ENCODE measurements at places on chromosomes 6 and 20.

DNA sequence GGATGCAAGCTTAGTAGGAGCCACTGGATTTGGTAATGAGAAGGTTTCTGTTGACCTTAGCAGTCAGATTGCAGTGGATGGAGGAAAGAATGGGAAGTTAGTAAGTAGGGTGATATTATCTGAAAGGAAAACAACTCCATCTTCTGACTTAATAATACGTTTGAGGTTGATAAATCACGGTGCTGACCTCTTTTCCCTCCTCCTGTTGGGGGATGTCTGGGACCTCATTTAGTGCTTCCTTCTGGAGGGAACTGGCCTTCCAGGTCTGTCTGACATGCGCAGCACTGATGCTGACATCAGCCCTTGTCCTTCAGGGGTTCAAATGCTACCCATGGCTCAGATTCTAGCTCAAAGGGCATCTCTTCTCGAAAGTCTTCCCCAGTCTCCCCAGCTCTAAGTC is 48.2 kb upstream of the AKAP12 start:
- no peak for DNase-seq

- no peak for DNase-seq
Observed at GRCh38 chr6:38166411-38167240, 347.1 kb downstream of the ZFAND3 start.

GRCh38 chr20:57522380-57523140 is 2.4 kb downstream of the CTCFL start:
- no peak for DNase-seq

- DNase-seq: no peak
Observed at GRCh38 chr20:42502591-42502990, 687.1 kb downstream of the PTPRT start.

DNA sequence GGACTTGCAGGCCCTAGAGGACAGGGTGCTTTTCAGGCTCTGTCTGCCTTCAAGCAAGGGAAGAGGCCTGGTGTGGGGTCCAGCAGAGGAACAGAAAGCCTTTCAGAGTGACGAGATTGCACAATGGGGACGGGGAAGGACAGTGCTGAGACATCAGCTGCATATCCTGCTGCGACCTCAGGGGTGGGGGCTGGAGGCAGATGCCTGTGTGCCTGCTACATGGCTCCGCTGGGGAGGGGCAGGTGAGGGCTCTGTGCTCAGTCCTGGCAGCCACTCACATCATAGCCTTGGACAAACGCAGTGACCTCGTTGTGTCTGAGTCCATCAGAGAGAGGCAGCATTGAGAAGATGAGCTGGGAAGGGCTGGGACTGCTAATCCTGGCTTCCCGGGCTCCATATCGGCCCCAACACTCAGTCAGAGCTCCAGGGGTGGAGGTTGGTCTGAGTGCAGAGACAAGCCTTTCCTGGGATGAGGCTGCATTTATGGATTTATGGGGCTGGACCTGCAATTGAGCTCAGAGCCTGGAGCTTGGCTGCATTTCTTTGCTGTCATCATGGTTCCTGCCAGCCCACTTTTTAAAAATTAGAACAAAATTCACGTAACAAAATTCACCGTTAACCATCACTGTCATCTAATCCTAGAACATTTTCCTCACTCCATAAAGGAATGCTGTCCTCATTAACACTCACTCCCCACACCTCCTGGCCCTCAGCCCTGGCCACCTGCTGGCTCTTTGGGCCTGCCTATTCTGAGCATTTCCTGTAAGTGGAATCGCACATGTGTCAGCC is 196.9 kb upstream of the SLC24A3 start:
- DNase-seq: no peak

GRCh38 chr6:89494131-89494793 is 61.3 kb downstream of the ANKRD6 start:
- no peak for DNase-seq

GRCh38 chr6:139627091-139627490 is 252.6 kb upstream of the CITED2 start:
- no peak for DNase-seq

GRCh38 chr6:3303795-3304411 is 45.2 kb downstream of the PSMG4 start:
- no peak for DNase-seq

- no peak for DNase-seq
Observed at GRCh38 chr6:155782320-155782731, 326.7 kb upstream of the NOX3 start.

GRCh38 chr6:127833336-127833735 is 67.5 kb downstream of the THEMIS start:
- DNase-seq: no peak

GRCh38 chr6:129134535-129134934 is 251.6 kb downstream of the LAMA2 start:
- no peak for DNase-seq

DNA sequence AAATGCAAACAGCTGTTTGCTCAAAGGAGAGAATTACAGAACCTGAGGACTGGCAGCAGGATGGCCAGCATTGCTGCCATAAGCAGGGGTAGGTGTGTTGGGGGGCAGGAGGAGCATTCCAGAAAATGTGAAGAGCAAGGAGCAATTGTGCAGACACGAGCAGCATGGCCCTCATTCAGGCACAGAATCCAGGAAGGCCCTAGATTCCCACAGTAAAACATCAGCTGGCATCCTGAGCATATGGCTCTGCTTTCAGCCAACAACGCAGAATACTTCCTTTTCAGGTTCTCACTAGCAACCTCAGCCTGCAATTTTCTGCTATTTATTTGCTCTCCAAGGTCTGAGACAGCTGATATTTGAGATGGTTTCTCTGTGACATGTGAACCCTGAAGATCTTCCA is 243.4 kb upstream of the POU3F2 start:
- DNase-seq: no peak

DNA sequence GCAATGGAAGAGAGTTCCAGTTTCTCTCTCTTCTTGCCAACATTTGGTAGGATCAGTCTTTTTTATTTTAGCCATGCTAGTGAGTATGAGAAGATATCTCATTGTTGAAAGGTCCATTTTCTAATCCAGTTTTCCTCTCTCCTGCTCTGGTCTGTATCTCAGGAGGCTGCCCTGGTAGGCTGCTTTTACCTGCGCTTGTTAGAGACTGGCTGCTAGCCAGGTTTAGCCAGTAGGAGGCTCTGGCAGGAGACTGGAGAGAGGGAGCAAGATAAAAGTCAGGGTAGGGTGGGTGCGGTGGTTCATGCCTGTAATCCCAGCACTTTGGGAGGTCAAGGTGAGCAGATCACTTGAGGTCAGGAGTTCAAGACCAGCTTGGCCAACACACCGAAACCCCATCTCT is 68.6 kb upstream of the FOXP4 start:
- DNase-seq: no peak

- DNase-seq: no peak
Observed at GRCh38 chr20:35122756-35123405, 24.3 kb downstream of the EDEM2 start.

DNA sequence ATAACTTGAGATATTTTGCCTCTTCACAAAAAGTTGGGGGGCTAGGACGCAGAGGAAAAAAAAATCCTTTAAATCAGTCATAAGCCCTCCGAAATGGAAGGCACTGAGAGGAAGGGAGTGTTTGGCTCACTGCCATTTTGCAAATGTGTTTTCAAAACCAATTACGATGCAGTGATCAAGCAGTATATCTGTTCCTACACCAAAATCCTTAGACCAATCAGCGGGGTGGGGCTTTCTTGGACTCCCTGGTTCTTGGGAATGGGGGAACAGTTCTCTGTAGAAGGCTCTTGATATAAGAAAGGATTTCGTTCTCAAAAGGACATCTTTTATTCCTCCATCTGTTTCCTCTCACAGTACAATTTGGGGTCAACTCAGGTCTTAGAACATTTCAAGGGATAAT is 478.6 kb upstream of the JARID2 start:
- no peak for DNase-seq

DNA sequence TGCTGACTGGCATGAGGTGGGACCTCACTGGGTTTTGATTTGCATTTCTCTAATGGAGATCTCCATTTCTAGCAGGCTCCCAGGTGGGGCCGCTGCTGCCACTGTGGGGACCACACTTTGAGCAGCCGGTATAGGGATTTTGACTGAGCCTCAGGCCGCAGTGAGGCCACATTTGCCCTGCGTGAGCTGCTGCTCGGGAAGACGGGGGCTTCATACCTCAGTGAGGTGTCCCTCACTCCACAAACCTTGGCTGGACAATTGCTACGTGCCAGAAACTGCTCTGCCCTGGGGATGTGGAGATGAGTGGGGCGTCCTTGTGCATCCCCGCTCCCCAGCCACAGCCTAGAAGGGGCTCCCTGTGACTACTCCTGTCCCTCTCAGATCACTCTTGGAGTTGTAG is 134.3 kb downstream of the ANKRD60 start:
- no peak for DNase-seq

DNA sequence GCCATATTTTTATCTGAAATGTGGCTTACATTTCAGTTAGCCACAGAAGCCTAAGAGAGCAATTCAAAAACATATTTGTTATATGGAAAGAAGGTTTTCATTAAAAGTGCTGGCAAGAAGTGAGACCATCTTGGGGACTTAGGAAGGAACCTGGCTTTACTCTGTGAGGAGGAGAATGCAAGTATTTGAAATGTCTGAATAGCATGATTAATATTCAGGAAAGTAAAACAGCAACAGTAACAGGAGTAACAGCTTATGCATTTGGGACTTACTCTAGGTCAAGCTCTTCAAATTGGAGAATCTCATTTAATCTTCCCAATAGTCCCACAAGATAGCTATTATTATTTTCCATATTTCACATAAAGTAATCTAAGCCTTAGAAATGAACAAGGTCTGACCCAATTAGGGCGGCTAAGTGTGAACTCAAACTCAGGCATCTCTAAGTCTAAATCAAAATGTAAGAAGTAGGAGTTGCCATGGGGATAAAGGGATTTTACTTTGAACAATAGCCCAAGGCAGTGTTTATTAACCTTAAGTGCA is 816.5 kb downstream of the BCKDHB start:
- DNase-seq: no peak

DNA sequence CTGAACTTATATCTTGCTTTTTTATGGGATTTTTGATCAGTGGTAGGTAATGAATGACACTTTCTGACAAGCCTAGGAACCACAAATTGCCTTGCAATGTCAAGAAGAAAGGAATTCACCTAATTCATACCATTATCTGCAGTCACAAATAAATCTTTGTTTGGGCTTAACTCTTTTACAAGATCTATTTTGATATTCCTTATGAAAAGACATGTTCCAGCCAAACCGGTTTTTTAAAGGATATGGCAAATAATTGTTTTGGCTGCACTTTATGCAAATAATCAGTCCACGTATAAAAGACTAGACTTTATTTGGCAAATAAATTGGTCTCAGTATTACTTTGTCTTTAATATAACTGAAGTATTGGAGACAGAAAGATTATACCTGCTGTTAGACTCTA is 771.7 kb upstream of the ADGRB3 start:
- no peak for DNase-seq

- no peak for DNase-seq
Observed at GRCh38 chr6:135229996-135230395, 48.9 kb downstream of the MYB start.

- no peak for DNase-seq
Observed at GRCh38 chr6:20411544-20411943, 9.9 kb downstream of the E2F3 start.

DNA sequence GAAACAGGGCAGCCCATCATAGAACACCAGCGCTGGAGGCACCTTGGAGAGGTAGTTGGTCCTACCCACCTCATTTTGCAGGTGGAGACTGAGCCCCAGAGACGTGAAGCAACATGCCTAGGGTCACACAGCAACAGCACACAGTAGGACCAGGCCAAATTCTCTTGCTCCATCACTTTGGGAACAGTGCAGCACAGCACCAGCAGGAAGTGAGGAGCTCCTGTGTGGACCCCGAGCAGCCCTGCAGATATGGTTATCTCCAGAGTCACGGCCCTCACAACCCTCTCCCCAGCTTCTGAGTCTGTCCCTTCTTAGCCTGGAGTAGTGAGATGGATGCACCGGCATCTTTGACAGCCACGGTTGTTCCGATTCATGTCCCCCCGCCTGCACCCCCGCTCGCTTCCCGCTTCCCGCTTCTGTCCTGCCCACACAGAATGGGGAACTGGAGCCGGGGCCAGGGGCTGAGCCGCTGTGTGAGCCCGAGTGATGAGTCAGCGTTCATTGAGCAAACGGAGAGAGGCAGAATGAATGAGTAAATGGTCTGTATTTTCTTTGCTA is 72.6 kb upstream of the DUSP22 start:
- no peak for DNase-seq

DNA sequence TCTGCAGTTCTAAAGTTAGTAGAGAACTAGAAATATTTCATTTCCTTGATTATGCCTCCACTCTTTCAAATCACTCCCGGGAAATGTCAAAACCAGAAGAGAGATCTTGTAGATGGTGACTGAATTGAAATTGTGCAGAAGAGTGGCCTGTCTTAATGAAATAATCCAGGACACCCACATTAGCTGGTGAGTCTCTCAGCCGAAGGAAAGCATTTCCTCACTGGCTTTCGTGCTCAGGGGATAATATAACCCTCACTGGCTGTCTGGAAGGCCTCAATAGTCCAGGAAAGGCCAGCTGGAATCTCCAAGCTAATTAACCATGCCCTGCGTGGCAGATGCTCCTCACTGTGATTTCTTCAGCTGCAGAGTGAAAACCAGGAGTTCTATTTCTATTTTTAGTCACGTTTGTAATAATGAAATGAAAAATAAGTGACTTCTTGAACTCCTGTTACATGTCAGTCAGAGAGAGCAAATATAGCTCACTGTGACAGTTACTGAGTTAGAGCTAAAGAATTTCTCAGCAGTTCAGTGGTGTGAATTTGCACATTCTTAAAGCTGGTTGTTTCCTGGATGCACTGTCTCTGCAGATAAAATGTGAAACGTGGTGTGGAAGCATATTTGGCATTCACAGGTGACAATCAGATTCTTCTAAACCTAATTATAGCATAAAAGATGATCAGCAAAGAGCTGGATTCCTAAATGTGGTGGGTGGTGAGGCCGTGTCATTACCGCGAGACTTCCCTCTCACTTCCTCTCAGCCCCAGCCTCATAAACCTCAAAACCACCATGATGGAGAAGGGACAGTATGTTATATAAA is 211.7 kb downstream of the LMBRD1 start:
- no peak for DNase-seq

- no peak for DNase-seq
Observed at GRCh38 chr6:159829526-159829925, 29.4 kb downstream of the PNLDC1 start.

DNA sequence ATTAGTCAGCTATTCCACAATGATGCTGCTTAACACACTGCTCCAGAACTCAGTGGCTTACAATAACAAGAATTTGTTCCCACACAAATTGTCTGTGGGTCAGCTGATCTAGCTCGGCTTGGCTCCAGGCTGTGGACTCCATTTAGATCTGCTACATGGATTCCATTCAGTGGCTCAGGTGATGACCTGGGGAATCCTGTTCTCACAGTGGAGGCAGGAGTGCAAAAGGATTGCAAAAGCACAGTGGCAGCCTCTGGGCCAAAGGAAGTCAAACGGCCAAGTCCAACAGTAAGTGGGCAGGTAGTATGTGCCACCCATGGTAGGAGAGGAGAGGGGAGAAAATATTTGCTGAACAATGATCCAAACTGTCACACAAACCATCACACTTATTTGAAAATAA is 15.8 kb upstream of the LRRN4 start:
- no peak for DNase-seq

- no peak for DNase-seq
Observed at GRCh38 chr20:52379723-52380336, 188.3 kb upstream of the ZFP64 start.

GRCh38 chr20:49482621-49483017 is at the start of gene KCNB1:
Gene KCNB1 (minus strand): TSS chr20:49482668. CDS start chr20:49482480, 188 bp downstream.
- peak; percentile 85 for DNase-seq
